ENCODE measurements at places on chromosomes 12 and 14.

DNA sequence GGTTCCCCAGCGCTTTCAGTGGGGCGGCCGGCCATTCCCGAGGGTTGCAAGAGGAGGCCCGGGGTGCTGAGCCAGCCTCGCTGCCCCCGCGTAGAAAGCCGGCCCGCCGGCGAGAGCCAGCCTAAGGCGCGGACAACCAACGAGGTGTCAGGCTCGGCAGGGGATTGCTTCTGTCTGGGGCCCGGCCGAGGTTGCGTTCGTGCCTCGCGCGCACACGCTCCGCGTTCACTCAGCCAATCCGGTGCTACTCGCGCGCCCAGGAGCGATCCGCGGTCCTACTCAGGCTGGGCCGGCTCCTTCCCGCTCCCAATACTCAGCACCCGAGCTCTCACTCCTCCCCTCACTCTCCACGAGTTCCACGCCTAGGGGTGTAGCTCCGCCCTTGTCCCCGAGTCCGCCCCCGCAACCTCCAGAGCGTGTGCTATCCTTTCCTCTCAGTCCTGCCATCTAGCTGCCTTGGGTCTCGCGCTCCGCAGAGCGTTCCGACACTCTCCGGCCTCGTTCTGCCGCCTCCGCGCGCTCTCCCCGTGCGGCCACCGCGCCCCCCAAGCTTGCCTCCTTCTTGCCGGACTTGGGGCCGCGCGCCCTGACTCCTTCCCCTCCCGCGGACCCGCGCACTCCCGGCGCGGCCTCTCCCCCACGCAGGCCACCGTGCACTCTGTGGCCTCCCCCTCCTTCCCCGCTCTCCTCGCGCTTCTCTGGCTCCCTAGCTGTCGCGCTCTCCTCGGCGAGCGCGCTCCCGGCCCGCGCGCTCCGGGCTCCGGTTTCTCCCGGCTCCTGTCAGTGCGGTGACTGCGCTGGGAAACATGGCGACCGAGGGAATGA, at the start of gene GPHN:
GPHN (plus strand) TSS at position 426 of the 825 bp plus-strand sequence.
- DNase-seq = peak; percentile 95

- peak; percentile 54 for DNase-seq
Observed at GRCh38 chr12:53006810-53007309, 604 bp downstream of the EIF4B start.

- no peak for DNase-seq
Observed at GRCh38 chr12:38102197-38102596, 214.4 kb upstream of the ALG10B start.

- peak; percentile 28 for DNase-seq
Observed at GRCh38 chr14:105944632-105945610, 418.5 kb downstream of the TMEM121 start.

DNA sequence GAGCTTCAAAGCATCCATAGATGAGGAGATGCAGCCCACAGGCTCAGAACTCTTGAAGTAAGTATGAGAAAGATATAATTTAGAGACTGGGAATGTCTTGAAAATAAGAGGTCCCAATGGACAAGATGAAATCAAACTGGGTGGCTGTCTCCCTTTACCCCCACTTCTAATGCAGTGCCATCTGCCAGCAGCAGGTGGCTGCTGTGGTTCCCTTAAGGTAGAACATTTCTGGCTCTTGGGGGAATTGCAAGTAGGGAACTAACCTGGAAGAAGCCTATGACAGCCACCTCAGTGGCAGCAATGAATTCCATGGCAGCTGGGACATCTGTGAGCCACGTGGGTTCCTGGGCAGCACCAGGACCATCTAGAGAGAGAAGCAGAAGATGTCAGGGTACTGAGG, 648 bp downstream of the ERP27 start:
- no peak for DNase-seq

DNA sequence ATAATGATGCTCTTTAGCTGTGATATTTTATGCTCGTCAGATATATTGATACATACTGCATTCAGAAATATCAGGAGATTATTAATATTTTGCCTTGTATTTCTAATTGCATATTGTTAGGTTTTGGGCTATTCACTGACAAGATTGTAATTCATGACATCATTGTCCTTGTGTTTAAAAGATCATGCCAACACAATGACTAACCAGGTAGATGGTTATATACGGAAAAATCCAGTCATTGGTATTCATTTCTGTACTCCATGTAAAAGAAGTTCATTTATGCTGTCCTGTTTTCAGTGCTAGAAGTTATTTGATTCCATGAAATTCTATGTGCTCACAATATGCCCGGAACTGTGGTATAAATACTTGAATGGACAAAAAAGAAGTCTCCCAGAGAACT, 107.5 kb downstream of the KITLG start:
- no peak for DNase-seq

GRCh38 chr12:81245907-81246570, 168.2 kb downstream of the ACSS3 start:
- DNase-seq = no peak

GRCh38 chr12:4440187-4440941, 5.3 kb downstream of the FGF6 start:
- no peak for DNase-seq

GRCh38 chr12:77023501-77023900, 41.9 kb downstream of the E2F7 start:
- DNase-seq = no peak

DNA sequence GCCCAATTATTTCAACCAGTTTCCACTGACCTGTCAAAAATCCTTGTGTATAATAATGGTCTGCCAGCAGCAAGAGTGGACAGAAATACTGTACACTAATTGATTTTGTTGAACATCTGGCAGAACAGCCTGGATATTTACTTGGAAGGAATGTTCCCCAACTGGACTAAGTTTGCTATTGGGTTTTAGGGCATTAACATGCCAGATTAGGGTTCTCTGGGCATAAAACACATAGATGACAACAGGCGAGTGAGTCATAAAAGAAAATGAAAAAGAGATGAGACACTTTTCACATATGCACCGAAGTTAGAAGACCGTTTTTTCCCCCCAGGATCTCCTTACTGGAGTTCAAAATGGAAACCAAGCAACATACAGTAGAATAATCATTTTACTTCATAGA, 236.3 kb upstream of the NAV3 start:
- DNase-seq = no peak

- DNase-seq = no peak
Observed at GRCh38 chr12:104598342-104599271, 141.9 kb downstream of the CHST11 start.

- DNase-seq = no peak
Observed at GRCh38 chr12:90298289-90298948, 589.8 kb upstream of the ATP2B1 start.

DNA sequence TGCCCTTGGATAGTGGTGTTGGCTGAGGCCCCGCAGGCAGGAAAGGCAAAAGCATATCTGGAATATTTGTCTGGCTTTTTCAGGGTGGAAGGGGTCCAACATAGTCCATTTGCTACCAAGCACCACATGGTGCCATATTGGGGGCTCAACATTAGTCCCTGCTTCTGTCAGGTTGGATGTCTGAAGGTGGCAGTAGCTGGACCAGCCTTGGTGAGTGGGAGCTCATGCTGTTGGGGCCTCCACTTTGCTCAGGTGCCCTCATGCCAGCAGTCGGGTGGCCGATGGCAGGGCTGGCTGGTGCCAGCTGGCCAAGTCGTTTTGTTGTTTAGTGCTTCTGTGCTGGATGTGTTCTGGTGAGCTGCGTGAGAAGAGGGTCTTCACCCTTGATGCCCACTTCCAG, 135.3 kb downstream of the PAPOLA start:
- DNase-seq = no peak

- DNase-seq = no peak
Observed at GRCh38 chr14:49516286-49516685, 69.9 kb downstream of the RPS29 start.

DNA sequence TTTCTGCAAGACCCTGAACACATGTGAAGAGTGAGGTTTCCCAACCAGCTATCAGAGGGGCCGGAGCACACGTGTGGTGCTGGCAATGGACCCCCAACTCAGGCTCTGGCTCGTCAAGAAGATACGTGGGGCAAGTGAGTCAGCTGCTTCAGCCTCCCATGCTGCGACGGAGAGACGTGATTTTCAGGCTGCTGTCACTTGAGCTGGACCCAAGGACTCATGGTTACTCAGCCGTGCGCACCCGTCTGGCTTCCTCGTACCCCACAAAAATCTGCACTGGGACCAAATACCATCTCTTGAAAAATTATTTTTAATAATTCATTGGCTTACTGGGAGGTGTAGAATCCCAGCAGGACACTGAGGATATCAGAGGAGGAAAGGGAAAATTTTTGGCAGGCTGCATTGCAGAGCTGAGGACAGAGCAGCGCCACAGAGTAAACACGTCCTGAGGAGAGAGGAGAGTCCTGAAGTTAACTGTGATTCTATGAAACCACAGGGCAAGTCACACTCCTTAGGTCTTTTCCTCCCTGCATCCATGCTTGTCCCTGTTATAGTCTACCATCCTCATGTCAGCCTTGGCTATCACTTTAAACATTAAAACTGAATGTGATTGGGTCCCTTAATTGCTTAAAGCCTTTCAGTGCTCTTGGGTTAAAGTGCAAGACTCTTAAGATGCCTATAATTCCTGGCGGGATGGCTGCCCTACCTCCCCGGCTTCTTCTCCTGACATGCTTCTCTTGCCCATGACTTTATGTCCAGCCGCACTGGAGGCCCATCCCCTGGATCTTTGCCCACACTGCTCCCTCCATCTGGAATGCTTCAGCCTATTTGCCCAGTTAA, 95.3 kb upstream of the SLC35F4 start:
- DNase-seq = no peak

DNA sequence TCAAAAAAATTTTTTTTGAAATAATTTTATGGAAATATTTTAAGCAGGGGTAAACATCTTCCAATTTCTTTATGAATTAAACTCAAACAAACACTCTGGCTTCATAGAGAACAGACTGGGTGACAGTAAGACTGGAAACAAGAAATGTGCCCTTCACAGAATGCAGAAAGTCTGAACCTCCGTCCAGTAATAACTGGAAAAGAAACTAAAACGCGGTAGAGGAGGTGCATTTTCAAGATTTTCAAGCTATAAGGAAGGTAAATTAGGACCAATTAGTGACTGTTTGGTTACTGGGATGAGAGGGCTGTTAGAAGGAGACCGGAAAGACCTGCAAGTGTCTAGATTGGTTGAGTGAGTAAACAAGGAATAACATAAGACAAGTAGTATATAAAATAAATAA, 245.7 kb downstream of the CEP128 start:
- no peak for DNase-seq

- DNase-seq = no peak
Observed at GRCh38 chr14:105180592-105181548, at the start of gene NUDT14. TSS of gene NUDT14 (minus strand) at chr14:105181312. CDS start at chr14:105181209, 103 bp downstream.

DNA sequence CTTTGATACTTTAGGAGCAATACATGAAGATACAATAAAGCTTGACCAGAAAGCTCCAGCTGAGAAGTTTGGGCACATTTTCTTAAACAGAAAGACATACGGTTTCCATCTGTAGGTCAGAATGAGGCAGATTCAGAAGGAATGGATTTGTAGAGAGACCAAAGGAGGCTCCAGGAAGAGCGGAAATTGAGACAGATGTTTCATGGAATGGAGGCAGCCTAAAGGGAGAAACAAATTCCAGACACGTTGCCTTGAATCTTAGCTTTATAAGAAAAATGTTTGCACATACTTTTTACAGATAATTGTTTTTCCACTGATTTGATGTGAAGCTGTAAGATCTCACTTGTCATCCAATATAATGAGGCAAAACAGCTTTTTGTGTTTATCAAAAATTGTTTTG, 24.8 kb downstream of the EPYC start:
- no peak for DNase-seq

DNA sequence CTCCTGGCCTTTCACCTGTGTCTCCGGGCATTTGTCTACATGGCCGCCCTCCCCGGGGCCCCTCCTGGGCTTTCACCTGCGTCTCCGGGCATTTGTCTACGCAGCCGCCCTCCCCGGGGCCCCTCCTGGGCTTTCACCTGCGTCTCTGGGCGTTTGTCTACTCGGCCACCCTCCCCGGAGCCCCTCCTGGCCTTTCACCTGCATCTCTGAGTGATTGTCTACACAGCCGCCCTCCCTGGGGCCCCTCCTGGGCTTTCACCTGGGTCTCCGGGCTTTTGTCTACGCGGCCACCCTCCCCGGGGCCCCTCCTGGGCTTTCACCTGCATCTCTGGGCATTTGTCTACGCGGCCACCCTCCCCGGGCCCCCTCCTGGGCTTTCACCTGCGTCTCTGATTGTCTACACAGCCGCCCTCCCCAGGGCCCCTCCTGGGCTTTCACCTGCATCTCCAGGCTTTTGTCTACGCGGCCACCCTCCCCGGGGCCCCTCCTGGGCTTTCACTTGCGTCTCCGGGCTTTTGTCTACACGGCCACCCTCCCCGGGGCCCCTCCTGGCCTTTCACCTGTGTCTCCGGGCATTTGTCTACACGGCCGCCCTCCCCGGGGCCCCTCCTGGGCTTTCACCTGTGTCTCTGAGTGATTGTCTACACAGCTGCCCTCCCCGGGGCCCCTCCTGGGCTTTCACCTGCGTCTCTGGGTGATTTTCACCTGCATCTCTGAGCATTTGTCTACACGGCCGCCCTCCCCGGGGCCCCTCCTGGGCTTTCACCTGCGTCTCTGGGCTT, 68.0 kb upstream of the GALNT9 start:
- DNase-seq = no peak

GRCh38 chr14:68653804-68654203, 139.1 kb downstream of the ZFP36L1 start:
- DNase-seq = no peak

DNA sequence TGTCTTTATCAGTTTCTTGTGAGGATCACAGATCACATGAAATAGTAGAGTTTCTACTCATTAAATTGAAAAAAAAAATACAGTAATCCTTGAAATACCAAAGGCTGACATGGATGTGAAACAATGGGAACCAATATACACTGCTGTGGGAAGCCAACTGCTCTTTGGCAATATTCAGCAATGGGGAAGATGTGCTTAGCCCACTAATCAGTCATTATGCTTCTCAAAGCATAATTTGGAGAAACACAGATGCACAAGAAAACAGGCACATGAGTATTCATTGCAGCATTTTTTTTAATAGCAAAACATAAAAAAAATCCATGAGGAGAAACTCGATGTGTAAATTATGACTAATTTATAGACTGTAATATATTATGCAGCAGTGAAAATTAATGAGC, 40.6 kb downstream of the A2M start:
- no peak for DNase-seq

- no peak for DNase-seq
Observed at GRCh38 chr12:62516927-62517326, 50.3 kb downstream of the MON2 start.

GRCh38 chr12:117980616-117981015, 11.8 kb upstream of the KSR2 start:
- DNase-seq = no peak

GRCh38 chr12:124397807-124398577, 103.1 kb downstream of the RFLNA start:
- peak; percentile 79 for DNase-seq

GRCh38 chr14:95069547-95069946, 87.8 kb downstream of the DICER1 start:
- DNase-seq = peak; percentile 1

- DNase-seq = no peak
Observed at GRCh38 chr14:23632461-23633159, 3.6 kb upstream of the DHRS2 start.

GRCh38 chr12:114698566-114699163, 14.7 kb upstream of the TBX3 start:
- DNase-seq = no peak
